ENCODE measurements at places on chromosomes 3 and 15.

DNA sequence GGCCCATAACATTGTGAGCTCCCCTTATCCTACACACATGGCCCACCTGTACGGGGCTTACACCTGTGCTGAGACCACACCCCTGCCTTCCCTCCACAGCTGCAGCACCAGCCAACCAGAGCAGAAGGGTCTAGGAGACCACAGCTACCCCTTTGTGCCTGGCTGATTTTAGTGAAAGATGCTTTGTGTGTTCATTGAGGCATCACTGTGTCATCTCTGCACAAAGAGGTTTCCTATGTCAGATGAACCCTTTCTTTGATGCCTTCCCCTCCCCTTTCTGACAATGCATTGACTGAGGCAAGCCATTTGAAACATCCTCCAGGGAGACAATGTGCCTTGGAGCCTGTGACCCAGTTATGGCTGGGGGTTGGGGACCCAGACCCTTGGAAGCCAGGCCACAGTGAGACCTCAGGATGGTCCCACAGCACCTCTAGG lies 54.9 kb upstream of the SLC7A14 start:
- DNase-seq = no peak

DNA sequence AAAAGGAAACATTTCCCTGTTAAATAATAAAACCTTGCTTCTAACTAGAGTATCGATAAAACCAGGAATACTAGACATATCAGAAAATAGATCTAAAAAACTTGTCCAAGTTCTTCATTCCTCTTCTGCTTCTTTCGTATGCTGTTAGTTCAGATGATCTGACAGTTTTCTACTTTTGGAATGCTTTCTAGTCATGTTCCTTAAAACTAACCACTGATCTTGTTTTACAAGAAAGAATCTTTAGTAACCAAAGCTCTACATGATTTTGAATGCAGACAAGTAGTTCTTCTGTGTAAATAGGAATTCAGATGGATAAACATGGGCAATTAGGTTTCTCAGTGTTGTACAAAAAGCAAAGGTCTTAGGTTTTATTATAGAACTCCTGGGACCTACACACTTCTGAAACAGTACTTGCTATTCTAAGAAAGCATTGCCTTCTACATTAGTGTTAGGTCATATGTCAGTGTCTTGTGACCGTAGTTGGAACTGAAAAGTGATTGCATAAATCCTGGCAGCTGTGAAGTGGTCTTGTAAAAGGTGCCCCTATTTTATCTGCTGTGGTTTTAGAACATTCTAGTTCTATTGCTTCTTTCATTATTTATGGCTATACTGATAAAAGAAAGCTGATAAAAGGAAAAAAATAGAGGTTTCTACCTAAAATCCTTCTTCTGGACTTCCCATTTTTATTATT lies 40.7 kb downstream of the SNRK start:
- DNase-seq = no peak

- no peak for DNase-seq
These were observed 10.3 kb downstream of the BCL2A1 start for GRCh38 chr15:79960502-79961212.

- no peak for DNase-seq
These were observed 160.1 kb downstream of the RSRC1 start for GRCh38 chr3:158269942-158270341.

GRCh38 chr3:99647081-99647480 lies 8.7 kb downstream of the COL8A1 start:
- DNase-seq = no peak

- no peak for DNase-seq
These were observed 18.3 kb downstream of the LMCD1 start for GRCh38 chr3:8519774-8520448.

DNA sequence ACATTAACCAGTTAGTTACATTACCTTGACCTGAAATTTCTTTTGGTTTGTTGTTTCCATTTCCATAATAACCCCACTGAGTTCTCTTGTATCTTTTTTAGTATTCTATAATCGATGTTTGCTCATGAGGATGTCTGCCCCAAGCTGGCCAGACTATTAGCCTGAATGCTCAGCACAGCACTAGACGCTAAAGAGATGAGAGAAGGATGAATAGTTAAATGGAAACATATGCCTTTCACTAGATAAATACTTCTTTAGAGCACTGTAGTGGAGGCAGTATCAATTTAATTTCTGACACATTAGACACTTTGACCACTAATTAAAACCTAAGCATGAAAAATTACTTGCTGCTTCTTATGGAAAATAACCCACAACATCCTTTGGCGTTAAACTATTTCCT lies 654.9 kb upstream of the KCNMB2 start:
- DNase-seq = no peak

GRCh38 chr15:94075349-94075748 lies 156.0 kb upstream of the MCTP2 start:
- no peak for DNase-seq

DNA sequence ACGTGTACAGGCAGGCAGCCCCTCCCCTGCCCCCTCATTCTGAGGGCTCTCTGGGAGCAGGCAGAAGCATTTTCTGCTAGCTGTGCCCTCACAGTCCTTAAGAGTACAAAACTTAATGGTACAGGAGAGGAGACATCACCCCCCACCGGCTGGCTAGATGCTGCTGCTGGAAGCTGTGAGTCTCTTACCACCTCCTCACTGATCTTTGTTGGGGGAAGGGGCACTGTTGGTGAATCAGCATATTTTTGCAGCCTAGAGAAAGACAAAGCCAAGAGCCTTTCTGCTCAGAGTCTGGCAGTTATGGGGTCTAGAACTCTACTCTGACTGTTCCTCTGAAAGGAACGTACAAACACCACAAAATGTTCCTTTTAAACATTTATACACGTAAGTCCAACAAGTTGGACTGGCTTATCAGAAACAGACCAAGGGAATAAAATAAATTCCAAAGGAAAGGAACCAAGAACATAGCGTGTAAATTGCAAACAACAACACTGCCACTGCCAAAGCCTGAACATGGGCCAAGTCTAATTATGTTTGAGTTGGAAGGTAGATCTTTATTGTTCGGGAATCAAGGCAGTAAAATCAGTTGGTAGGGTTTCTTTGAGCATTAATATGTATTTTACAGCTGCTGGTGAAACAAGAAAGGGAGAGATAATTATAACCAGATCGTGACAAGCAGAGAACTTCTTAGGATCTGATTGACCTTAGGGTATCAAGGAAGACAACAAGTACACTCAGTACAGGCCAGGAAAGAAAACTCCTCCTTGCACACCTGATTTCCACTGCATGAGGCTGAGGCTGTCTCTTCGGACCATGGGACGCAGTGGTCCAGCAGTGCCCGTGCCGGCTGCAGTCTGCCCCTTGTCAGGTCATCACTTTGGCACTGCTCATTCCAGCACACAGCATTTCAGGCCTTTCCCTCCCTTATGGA lies 27.4 kb downstream of the CLK3 start:
- no peak for DNase-seq

- no peak for DNase-seq
These were observed 263.9 kb upstream of the STT3B start for GRCh38 chr3:31268868-31269267.

GRCh38 chr15:81303244-81304225 lies 20.4 kb downstream of the STARD5 start:
- DNase-seq = no peak

DNA sequence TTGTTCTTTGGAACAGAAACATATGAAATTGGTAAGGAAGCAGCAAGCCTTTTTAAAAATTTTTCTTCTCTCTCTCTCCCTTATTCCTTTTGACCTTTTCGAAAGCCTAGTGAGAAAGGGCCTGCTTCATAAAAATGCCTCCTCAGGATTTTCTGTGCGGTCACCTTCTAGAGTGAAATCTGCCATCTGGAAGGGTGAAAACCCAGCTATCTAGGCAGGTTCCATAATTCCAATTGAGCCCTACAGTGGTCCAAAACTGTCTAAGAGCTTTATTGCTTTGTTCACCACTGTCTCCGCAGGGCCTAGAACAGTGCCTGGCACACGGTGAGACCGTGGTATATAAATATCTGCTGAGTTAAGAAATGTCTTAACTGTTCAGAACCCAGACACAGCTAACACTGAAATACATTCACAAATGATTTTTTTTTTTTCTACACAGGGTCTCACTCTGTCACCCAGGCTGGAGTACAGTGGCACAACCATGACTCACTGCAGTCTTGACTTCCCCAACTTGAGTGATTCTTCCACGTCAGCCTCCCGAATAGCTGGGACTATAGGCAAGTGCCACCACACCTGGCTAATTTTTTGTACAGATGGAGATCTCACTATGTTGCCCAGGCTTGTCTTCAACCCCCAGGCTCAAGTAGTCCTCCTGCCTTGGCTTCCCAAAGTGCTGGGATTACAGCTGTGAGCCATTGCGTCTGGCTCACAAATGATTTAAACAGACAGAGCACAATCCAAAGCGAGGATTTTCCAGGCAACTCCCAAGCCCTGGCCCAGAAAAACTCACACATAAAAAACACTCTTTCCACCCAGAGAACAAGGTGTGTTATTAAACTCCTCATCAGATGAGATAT lies 64.4 kb downstream of the FRMD4B start:
- no peak for DNase-seq

DNA sequence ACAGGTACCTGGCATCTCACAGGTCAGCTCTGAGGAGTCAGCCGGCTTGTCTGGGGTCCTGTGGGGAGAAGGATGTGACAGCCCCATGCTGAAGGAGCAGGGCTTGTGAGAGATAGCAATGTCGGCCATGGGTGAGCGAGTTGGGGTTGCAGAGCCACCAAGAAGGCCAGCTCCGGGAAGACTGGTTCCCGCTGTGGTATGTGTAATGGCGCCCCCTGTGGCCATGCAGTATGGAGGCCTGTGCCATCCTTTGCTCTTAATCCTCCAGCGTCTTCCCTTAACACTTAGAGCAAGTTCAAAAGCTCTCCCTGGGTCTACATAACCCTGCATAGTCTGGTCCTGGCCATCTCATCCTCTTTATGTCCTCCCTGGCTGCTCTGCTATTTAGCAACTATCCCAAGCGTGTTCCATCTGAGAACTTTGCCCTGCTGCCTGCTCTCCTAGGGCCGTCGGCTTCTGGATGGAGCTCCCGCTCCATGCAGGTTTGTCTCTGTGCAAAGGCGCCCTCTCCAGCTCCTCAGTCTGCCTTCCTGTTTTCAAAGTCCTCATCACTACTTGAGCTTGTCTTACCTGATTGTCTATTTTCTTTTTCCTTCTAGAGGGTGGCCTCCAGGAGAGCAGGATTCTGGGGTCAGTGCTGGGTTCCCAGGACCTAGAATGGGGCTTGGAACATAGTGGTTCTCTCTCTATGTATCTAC lies 40.8 kb upstream of the IQCF6 start:
- no peak for DNase-seq

GRCh38 chr3:169644750-169645149 lies 18.8 kb downstream of the MECOM start:
- no peak for DNase-seq

DNA sequence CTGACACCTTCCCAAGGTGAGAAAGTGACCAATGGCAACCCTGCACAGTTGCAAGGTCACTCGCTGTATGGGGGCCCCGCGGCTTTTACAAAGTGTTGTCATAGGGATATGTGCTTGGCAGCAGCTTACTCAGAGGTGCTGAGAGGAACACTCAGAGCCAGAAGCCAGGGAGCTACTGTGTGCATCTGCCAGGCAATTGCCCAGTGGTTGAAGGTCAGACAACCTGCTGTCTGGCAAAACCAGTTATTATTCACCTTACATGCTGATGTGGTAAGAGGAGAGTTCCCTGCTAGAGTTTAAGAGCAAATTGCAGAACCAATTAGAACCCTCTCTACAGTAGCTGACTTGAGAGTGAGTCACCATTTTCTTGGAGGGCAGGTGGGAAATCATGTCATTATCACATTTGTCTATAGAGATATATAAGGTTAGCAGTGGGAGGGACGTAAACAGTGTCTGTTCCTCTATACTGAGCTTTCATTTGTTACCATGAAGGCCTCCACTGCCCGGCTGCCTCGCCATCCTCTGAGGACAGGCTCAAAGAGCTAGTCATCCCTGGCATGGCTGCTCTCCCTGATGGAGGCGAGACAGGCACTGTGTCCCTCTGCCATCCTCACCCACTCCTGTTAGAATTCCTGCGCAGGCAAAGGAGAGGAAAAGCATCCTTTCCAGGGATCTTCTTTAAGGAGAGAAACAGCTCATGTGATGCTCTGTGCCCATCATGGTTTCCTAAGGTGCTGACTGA lies 274.4 kb downstream of the PLCL2 start:
- DNase-seq = no peak

DNA sequence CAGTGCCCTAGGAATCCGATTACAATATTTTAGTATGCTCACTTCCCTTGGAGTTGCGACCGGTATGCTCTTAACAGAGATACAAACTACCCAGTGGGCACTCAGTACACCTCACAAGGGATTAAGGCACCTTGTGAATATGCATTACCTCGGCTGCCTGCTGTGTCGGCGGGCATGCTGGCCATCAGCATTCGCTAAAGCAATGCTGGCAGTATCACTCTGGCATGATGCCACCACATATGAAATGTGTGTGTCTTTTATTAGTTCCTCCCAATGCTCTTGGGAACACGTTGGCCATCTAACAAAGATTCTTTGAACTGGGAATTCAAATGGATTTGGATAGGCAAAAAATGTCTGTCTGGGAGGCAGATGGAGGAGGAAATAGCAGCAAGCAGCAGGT lies 67.4 kb upstream of the FOXB1 start:
- DNase-seq = peak; percentile 51

- DNase-seq = no peak
These were observed 201.0 kb upstream of the GBE1 start for GRCh38 chr3:81962396-81962795.

DNA sequence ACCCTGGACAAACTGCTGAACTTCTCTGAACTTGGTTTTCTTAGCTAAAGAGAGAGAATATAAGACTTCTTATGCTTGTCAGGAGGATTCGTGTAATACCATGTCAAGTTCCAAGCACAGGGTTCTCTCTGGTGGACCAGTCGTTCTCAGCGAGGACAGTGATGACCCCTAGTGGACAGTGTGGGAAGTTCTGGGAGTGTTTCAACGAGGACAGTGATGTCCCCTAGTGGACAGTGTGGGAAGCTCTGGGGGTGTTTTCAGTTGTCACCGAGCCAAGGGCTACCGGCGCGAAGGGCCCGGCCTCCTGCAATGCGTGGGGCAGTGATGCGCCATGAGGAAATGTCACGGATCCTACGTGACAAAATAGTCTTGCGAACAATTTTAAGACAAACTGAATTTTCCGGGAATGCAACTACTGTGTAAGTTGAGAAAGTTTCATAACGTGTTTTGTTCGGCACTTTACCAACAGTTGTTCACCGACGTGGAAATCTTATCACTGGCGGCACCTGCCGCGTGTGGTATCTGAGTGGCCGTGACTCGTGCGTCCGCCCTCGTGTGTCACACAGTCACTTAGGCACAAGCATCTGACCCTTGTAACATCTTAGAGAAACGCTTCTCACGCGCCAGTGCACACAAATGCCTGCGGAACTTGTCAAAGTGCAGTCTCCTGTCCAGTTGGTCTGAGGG lies 39.3 kb upstream of the MUC4 start:
- DNase-seq = peak; percentile 92

DNA sequence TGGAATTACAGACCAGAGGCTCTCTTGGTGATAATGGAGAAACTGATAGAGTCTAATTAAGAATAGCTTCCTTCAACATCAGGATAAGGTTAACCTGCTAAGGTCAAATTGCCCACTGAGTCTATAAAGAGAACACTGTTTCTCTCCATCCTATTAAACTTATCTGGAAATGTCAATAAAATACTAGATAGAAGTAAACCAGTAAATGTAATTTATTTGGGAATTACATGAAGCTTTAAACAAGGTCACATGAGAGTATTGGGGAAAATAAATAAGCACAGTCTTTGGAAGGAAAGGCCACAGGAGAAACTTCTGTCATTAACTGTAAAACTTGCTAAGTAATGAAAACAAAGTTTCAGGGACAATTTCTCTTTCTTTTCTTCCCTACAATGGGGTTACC lies 118.5 kb downstream of the DPH6 start:
- DNase-seq = no peak
